ENCODE measurements at places on chromosomes 2 and 18. TPM values are rescaled to one million over a fixed set of nuclear protein-coding genes. Genes with fewer than 3 reads are reported as not detected.

DNA sequence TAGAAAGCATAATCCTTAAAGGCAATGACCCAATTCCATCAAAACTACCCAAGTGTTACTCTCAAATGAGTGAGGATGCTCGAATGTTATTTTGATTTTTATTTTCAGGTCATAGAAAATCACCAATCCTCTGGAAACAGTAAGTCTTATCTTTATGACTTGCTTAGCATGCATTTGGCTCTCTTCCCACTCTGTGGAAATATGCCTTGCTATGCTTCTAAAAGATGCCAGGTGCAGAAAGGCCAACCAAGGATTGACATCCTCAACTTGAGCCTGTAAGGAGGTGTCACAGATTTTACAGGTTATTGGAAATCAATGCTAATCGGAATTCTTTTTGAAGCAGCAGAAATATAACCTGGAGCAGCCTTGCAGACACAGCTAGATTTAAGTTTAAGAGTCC is 543.9 kb upstream of the LINC00305 start:
- DNase-seq, result no peak

DNA sequence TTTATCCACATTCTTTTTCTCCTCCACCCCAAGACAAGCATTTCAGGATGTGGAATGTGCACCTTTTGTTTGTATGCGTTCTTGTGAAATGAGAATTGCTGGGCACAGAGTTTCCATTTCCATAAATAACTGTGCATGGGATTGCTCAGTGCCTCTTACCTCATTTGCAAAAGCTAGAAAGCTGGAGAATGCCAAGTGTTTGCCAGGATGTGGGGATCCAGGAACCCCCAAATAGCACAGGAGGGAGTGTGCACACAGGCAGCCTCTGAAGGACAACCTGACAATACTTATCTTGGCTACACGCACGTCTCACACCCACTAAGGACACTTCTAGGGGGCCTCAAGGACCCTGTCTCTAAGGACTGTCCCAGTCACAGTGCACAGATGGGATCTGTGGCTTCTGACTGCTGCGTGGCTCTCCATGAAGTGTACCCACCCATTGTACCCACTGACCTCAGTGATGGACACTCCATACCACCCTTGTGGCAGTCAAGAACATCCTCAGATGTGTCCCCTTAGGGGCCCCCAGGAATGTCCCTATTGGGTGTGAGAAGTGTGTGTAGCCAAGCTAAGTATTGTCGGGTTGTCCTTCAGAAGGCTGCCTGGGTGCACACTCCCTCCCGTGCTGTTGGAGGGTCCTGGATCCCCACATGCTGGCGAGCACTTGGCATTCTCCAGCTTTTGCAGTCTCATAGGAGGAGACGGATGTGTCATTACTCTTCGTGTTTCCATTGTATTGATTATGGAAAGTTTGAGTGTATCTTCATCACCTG is 38.4 kb downstream of the CAPN13 start:
- no peak for DNase-seq

DNA sequence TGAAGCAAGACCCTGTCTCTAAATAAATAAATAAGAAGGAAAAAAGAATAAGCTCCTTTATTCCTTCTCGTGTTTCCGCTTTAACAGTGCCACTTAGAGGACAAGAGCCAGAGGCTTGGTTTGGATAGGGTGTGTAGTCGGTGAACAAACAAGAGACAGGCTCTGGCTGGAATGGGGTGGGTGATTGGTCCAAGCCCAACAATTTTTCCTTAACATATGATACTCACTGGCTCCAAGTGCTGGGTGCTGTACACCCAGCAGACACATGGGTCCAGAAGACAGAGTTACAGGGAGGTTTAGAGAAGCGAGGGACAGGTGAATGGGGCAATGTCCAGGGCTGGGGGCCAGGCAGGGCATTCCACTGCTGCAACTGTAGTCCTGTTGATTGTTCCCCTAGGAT is 77.8 kb downstream of the NCAPH start:
- no peak for DNase-seq

DNA sequence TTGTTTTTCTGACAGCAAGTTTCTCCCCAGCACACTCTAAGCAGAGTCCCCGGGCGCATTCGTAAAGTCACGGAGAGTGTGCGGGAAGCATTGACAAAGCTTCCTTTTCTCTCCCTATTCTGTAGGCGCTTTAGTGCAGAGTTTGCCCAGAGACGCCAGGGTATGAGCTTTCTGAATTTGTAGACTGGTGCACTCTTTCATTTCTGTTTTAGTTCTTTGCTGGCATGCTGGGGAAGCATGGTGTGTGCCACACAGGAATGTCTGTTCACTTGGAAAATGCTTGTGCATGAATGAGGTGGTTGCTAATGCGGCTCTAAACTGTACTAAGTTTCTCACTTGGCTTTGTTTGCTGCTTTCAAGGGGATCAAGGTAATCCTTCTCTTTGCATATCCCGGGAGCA is 102.6 kb downstream of the RTN4 start:
- peak; percentile 31 for DNase-seq

DNA sequence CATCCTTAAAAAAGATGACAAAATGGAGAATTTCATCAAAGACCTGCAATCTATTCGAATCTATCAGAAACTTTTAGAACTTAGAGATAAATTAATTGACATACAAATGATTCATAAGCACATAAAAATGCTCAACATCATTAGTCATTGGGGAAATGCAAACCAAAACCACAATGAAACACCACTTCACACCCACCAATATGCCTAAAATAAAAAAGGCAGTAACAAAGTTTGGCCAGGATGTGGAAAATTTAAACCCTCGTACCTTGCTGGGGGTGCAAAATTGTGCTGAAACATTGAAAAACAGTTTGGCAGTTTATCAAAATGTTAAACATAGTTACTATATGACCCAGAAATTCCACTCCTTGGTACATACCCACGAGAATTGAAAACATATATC is 11.5 kb upstream of the EIF2AK3 start:
- no peak for DNase-seq

GRCh38 chr2:83081826-83082690 is 1377.0 kb downstream of the SUCLG1 start:
- no peak for DNase-seq

DNA sequence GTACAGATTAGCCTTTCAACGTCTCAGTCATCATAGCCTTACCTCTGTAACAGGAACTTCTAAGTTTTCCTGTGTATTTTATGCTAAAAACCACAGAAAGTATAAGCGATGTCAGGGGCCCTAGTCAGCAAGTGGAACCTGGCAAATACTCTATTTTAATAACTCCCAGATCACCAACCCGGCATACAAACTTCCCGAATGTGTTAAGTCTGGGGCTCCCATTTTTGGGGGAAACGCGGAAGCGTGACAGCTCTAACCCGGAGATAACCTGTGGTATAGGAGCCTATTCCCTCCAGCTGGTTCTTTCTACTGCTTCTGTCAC is 574 bp downstream of the NIFK start:
- DNase-seq, result no peak

- no peak for DNase-seq
Measured at GRCh38 chr2:153474407-153474806, 4.2 kb downstream of the RPRM start.

GRCh38 chr2:205323929-205324328 is 358.4 kb upstream of the NRP2 start:
- DNase-seq, result no peak

DNA sequence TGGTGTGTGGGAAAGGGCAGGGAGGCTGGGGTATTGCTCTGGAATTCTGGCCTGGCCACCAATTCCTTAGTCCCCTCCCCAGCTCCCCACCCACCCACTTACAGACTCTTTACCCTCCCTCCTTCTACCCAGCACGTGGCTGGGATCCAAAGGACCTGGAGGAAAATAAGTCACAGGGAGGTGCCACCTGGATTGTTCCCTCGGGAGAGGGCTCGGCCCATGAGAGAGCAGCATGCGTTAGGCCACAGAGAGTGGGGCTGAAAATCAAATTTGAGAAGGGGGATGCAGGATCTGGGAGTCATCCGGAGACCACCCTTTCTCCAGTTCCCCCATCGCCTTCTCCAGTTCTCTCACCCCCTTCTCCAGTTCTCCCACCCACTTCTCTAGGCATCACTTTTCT is 3.0 kb downstream of the ASPRV1 start:
- DNase-seq, result no peak

DNA sequence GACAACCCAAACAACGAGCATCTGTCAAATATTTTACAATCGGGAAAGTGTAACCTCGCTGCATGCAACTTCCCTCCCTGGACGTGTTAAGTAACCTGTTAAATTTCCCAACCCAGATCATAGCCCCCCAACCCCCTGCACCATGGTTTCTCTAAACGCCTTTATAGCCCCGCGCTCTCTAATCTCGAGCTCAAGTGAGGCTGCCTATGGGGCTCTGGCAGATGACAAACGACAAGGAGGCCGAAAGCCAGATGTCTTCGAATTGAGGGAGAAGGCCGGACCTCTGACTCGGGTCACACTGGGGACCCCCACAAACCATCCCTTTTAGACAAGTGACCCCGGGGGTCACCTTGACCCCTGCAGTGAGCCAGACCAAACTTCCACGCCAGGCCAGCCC is 526 bp downstream of the COX7A2L start:
- no peak for DNase-seq

- DNase-seq, result peak; percentile 56
Measured at GRCh38 chr2:200677721-200678532, 92.1 kb downstream of the AOX1 start.

- no peak for DNase-seq
Measured at GRCh38 chr18:51164761-51165281, 32.7 kb downstream of the MEX3C start.

- no peak for DNase-seq
Measured at GRCh38 chr2:2942225-2942624, 435.4 kb downstream of the EIPR1 start.

DNA sequence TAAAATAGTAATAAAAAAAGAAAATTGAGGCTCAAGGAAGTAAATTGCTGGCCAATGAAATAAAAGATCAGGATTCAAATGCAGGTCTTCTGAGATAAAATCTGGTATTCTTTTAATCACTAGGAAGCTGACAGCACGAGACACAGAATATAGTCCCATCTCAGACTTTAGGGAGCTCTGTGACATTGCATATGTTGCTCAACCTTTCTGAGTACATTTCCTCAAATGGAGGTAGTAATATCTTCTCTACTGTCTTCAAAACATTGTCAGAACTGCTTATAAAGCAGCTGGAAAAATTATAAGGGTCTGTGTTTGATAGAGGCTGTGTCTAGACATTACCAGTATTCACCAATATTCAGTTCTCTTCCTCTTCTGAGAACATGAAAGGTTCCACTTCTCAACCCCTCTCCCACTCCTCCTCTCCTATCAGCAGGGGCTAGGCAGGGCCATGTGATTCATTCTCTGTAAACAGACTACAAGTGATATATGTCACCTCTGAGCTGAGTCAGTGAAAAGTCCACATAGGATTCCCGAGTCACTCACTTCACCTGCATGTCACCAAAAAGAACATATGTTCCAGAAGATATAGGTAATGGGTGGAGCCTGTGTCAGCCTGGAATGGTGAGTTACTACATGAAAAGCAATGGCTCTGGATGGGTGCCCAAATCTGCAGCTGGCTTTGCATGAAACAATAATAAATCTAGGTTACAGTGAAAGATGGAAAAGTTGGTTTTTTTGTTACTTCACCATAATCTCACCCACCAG is 7.1 kb downstream of the KCNE4 start:
- no peak for DNase-seq

Gene SLC40A1
- total RNA-seq, result 58.7 TPM

Gene ZBTB7C
- total RNA-seq, result 42.4 TPM

Gene SLC4A3
- total RNA-seq, result 31.3 TPM

Gene PDE1A
- 29.8 TPM for total RNA-seq

Gene CNTNAP5
- total RNA-seq, result 0.39 TPM

Gene CXCR1
- total RNA-seq, result 0.16 TPM
